ENCODE measurements at places on chromosomes 12 and 14.

GRCh38 chr12:51062631-51063397, 14.7 kb downstream of the LETMD1 start:
- no peak for DNase-seq

- no peak for DNase-seq
Observed at GRCh38 chr14:22919601-22919921, 612 bp upstream of the RBM23 start.

DNA sequence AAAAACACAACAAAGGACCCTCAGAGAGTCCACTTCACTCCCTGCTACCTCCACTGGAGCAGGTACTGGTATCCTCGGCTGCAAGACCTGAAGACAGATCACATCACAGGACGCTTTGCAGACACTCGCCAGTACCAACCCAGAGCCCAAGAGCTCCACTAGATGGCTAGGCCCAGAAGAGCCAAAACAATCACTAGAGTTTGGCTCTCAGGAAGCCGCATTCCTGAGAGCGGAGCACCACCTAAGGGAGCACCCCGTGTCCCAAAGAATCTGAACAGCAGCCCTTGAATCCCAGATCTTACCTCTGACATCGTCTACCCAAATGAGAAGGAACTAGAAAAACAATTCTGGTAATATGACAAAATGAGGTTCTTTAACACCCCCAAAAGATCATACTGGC, 399.8 kb downstream of the RAD51B start:
- DNase-seq: no peak

GRCh38 chr14:80202888-80203562, 8.3 kb downstream of the DIO2 start:
- DNase-seq: no peak

GRCh38 chr12:72234886-72235285, 37.3 kb upstream of the TRHDE start:
- no peak for DNase-seq

DNA sequence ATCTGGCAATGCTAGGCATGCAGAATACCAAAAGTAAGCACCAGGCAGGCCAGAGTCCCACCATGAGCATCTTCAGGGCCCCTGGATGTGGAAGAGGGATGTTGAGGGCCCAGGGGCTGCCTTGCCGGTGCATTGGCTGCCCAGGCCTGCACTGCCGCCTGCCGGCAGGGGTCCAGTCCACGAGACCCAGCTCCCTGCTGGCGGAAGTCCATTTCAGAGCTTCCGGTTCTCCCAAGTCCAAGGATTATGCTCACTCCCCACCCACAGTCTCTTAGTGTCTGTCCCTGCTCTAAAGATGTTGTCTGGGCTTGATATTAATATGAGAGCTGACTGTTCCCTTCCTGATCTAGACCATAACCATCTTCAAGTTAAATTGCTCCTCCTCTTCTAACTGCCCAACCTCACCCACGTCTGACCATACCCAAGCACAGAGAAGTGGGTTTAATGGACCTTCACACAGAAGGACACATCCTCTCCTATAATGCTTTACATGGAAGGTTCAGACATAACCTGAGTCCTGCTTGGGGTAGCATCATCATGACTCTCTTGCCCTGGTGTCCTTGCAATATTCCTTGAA, 117.4 kb downstream of the DAD1 start:
- DNase-seq: peak; percentile 75

- DNase-seq: no peak
Observed at GRCh38 chr14:102761206-102761605, 16.0 kb upstream of the TRAF3 start.

- no peak for DNase-seq
Observed at GRCh38 chr12:25743679-25744215, 190.7 kb upstream of the LMNTD1 start.

DNA sequence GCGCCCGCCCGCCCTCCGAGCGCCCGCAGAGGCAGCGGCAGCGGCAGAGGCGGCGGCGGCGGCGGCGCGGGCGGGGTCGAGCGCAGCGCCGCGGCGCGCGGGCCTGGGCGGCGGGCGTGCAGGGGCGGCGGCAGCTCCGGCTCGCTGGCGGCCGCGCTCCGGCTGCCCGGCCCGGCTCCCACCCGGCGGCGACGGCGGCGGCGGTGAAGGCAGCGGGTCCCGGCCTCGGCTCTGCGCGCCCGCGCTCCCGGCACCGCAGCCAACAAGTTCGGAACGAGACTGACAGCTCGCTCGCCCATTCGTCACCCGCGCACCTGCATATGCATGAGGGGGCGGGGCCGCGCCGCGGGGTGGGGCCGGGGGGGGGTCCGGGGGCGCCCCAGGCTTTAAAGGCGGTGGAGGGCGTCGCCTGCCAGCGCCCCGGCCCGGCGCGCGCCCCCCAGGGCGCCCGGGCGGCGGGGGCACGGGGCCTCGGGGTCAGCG, at the start of gene JAG2:
JAG2 (minus strand) TSS at position 281 of the 483 bp plus-strand sequence. CDS start 356 bp downstream, outside the sequence.
- no peak for DNase-seq

GRCh38 chr12:33669349-33669748, 229.7 kb upstream of the SYT10 start:
- no peak for DNase-seq

GRCh38 chr14:96273629-96274028, 17.6 kb downstream of the BDKRB1 start:
- DNase-seq: no peak

GRCh38 chr14:89498878-89499277, 81.8 kb upstream of the FOXN3 start:
- no peak for DNase-seq

GRCh38 chr12:124844411-124845397, 19.0 kb downstream of the SCARB1 start:
- no peak for DNase-seq

DNA sequence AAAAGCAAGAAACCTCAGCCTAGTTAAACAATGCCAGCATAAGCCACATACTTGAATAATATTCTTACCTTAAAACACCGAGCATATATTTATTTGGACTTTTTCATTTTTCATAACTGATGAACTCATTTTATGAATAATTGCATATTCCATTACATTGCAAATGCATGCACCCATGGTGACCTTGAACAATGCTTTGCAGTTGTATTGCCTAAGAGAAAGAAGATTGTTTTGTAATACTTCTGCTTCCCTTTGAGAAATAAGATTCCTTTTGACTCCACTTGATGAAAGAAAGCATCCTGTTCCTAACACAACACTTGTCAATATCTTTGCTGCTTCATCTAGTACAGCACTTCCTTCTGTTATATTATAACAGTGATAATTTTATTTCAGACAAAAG, 1182.2 kb downstream of the FLRT2 start:
- no peak for DNase-seq

DNA sequence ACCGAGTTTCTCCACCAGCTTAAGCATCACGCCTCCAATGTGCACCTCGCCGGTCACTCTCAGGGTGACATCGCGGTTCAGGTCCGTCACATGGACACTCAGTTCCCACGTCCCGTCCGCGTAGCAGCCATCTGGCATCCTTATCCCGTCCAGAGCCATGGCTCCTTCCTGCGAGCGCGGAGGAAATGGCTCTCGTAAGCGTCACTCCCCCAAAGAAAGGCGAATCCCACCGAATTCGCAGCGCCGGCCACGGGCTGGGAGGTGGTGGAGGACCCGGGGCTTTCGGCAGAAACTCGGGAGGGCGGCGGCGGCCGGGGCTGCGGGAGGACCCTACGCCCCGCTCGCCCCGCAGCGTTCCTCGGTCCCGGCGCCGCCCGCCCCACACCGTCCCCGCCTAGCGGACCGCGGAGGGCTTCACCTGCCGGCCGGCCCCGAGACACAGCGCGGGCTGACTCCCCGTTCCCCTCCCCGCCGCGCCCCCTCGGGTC, 396 bp downstream of the FERMT2 start:
- DNase-seq: peak; percentile 87

DNA sequence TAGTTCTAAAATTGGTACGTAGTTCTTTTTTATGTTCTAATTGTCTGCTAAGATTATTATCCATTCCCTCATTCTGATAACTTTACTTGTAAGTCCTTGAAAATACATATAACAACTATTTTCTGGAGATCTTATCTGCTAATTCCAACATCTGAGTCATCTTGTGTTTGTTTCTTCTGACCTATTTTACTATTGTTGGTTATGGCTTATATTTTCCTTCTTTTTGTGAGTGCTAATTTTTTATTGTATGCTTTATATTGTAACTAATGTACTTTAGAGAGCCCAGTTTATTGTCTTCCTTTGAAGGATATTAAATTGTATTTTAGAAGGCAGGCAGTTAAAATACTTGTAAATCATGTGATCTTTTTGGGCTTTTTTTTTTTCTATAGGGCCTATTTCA, 149.3 kb upstream of the LRFN5 start:
- no peak for DNase-seq

DNA sequence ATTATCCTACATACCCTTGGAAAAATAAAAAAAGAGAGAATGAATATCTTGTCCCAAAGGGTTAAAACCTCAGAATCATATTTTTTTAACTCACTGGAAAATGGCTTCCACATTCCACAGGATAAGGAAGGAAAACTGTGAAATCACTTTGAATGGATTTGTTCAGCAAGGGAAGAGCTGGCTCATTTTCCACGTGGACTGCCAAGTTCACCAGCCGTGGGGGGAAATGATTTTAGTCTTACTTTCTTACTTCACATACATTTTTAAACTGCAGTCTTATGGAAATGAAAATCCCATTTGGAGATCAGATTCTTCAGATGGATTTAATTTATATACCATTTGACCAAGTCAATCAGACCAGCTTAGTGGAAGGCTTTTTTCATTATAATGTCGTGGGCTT, 29.9 kb upstream of the AEBP2 start:
- peak; percentile 61 for DNase-seq

GRCh38 chr14:55912344-55912743, 205.9 kb upstream of the PELI2 start:
- DNase-seq: no peak

- no peak for DNase-seq
Observed at GRCh38 chr12:466039-466438, 6.3 kb downstream of the B4GALNT3 start.

- no peak for DNase-seq
Observed at GRCh38 chr12:95022477-95022876, 19.0 kb upstream of the NDUFA12 start.

DNA sequence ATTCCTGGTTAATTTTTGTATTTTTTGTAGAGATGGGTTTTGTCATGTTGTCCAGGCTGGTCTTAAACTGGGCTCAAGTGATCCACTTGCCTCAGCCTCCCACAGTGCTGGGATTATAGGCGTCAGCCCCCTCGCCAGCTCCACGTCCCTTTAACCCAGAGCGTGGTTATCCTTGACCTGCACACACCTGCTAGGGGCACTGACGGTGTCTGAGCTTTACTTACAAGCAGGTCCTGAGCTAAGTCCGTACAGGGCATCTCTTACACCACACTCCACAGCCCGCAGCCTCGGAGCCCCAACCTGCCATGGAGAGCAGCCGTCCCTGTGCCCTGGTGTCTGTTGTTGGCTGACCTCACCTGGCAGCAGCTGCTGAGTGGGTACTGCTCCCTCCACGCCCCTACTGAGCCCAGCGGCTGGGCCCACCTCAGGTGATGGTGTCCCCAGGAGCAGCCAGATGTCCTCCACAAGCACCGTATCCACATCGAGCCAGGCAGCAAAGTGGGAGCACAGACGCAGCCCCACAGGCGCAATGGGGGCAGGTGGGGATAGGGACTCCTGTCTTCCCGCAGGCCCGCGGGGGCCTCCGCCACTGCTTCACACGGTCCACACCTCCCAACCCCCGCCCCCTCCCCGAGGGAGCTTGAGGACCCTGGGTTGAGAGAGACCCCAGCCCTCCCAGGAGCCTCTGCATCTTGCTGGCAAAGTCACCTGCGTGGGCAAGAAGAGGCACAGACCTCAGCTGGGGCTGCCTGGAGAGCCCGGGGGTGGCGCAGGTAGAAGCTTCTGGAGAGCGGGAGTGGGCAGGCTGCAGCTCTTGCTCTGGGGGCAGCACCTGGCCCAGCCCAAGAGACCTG, 325.4 kb upstream of the SFSWAP start:
- no peak for DNase-seq

All from lung (tissue), 17 donors.